ENCODE measurements at places on chromosomes 12 and 14. TPM values are rescaled to one million over a fixed set of nuclear protein-coding genes. Genes with fewer than 3 reads are reported as not detected.
A peak's percentile ranks its signal among the peaks of the same experiment; 100 is the strongest.

Gene STON2
- 37.1 TPM for total RNA-seq

Gene SYT1
- 1.2 TPM for total RNA-seq

- no peaks in the 10 kb centered on the region for H3K36me3 ChIP-seq
- H3K27me3 ChIP-seq: peaks cover 2% of the 10 kb centered on the region
- H3K4me1 ChIP-seq: no peaks in the 10 kb centered on the region
- DNase-seq: no peak
- no peak overlapping the region for H3K27ac ChIP-seq
Observed at GRCh38 chr14:105622329-105622955, 96.1 kb downstream of the TMEM121 start.

GRCh38 chr12:98793121-98793520 lies 148.0 kb downstream of the APAF1 start:
- H3K27ac ChIP-seq: no peak overlapping the region
- H3K36me3 ChIP-seq: no peaks in the 10 kb centered on the region
- DNase-seq: no peak
- H3K4me3 ChIP-seq: no peak overlapping the region
- H3K4me1 ChIP-seq: no peaks in the 10 kb centered on the region

- DNase-seq: no peak
- no peak overlapping the region for H3K27ac ChIP-seq
- no peaks in the 10 kb centered on the region for H3K27me3 ChIP-seq
- no peak overlapping the region for H3K4me3 ChIP-seq
- no peaks in the 10 kb centered on the region for H3K4me1 ChIP-seq
Observed at GRCh38 chr14:92579244-92579936, 65.8 kb downstream of the RIN3 start.

GRCh38 chr14:99320621-99321235 lies 48.7 kb upstream of the BCL11B start:
- H3K27me3 ChIP-seq: no peaks in the 10 kb centered on the region
- H3K4me1 ChIP-seq: peaks cover 40% of the 10 kb centered on the region
- H3K36me3 ChIP-seq: no peaks in the 10 kb centered on the region
- no peak for DNase-seq
- no peak overlapping the region for H3K4me3 ChIP-seq
- no peak overlapping the region for H3K27ac ChIP-seq

DNA sequence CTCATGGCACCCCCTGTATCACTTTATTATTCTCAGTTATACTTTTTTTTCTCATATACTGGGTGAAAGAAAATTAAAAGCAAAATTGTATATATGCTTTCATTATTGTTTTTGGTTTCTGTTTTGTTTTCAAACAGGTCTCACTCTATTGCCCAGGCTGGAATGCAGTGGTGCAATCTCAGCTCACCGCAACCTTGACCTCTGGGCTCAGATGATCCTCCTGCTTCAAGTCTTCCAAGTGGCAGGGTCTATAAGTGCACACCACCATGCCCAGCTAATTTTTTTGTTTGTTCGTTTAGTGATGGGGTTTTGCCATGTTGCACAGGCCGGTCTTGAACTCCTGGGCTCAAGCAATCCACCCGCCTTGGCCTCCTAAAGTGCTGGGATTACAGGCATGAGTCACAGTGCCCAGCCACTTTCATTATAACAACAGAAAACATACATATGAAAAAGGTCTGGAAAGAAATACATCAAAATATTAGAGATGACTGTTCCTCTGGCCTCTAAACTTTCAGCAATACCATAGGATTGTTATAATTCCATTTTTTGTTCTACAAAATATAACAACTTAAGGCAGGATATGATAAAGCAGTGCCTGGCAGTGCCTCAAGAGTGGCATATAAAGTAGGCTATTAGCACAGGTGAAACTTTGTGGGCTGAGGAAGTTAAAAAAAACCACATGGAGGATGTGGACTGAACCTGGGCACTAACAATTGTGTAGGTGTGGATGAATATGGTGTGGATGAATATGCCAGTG lies 5.8 kb upstream of the NTN4 start:
- H3K27ac ChIP-seq: peak overlapping the region; percentile 47
- H3K27me3 ChIP-seq: no peaks in the 10 kb centered on the region
- no peaks in the 10 kb centered on the region for H3K36me3 ChIP-seq
- peaks cover 57% of the 10 kb centered on the region for H3K4me1 ChIP-seq
- peak; percentile 44 for DNase-seq

DNA sequence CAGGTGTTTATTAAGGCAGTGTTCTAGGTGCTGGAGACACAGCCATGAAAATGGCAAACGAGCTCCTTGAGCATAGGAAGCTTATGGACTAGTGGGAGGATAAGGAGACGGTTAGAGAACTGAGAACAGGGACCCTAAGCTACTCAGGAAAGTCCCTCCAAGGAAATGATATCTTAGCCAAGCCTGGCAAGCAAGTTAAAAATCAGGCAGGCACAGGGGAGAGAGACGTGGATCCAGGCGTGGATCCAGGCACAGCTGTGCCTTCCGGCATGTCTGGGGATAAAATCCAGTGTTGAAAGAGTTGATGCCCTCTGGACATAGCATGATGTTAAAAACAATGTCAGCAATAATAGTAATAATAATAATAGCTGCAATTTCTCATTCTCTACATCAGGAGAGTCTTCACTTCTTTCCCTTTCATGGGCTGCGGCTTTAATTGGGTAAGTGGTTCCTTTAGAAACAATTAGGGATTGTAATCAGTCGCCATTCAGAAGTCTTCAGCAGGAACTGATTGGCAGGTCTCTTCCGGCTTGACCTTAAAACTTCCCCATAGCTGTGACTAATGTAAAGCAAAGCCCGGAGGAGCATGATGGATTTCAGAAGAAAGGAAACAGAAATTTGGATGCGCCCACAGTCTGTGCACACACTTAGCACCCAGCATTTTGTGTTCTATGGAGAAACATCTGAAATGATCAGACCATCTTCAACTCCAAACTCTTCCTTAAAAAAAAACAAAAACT lies 230.2 kb downstream of the SLC41A2 start:
- no peak overlapping the region for H3K4me3 ChIP-seq
- no peaks in the 10 kb centered on the region for H3K27me3 ChIP-seq
- H3K4me1 ChIP-seq: no peaks in the 10 kb centered on the region
- H3K27ac ChIP-seq: no peak overlapping the region

GRCh38 chr14:89911010-89911919 lies 43.3 kb downstream of the EFCAB11 start:
- peak overlapping the region; percentile 13 for H3K27ac ChIP-seq
- H3K27me3 ChIP-seq: no peaks in the 10 kb centered on the region
- H3K4me1 ChIP-seq: no peaks in the 10 kb centered on the region
- no peak overlapping the region for H3K4me3 ChIP-seq
- no peaks in the 10 kb centered on the region for H3K36me3 ChIP-seq

DNA sequence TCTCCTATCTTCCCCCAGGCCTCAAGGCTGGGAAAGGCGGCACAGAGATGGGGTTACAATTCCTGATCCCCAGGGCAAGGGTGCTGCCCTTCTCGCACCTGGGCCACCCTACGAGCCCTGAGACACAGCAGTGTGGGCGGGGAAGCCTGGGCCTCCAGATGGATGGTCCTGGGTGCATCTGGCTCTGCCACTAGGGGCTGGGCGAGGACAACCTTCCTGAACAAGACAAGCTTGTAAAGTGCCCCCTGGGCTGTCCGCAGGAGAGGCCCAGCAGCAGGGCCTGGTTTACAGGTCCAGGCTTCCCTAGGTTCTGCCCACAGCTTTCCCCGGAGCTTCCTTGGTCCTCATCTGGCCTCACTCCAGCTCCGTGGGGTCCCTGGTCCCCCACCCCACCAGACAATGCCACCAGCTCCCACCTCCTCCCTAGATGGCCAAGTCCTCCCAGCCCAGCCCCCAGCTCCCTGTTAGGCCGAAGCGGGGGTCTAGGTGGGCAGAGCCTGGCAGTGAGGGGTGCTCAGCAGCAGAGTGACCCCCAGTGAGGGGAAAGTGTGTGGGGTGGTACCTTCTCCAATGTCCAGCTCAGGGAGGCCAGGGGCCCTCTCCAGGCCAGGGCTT lies 8.9 kb downstream of the ARL6IP4 start:
- DNase-seq: no peak
- no peaks in the 10 kb centered on the region for H3K27me3 ChIP-seq
- H3K36me3 ChIP-seq: no peaks in the 10 kb centered on the region
- no peak overlapping the region for H3K4me3 ChIP-seq
